ENCODE measurements at places on chromosomes 11 and 22.

DNA sequence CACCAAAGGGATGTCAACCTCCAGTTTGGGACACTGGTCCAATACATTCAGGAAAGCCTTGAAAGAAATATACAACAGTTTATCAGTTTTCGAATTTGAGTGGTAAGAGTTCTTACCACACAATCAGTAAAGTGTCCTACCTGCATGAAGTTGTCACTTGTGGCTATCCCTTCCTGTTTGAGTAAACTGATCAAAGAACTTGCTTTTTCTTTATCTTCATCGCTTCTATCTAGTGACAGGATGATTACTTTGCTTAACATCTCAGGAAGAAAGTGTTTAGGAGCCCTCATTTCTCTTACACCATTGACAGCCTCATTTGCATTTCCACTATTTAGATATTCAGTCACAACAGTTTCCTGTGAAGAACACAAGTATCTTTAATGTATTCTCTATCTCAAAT lies 8.4 kb downstream of the EIF4G2 start:
- no peak for DNase-seq

- no peak for DNase-seq
These were observed 50.5 kb upstream of the WNT7B start for GRCh38 chr22:46027211-46028105.

GRCh38 chr22:40401981-40402406 lies 31.6 kb downstream of the SGSM3 start:
- DNase-seq = no peak

GRCh38 chr11:11568651-11569229 lies 53.1 kb downstream of the GALNT18 start:
- DNase-seq = no peak

DNA sequence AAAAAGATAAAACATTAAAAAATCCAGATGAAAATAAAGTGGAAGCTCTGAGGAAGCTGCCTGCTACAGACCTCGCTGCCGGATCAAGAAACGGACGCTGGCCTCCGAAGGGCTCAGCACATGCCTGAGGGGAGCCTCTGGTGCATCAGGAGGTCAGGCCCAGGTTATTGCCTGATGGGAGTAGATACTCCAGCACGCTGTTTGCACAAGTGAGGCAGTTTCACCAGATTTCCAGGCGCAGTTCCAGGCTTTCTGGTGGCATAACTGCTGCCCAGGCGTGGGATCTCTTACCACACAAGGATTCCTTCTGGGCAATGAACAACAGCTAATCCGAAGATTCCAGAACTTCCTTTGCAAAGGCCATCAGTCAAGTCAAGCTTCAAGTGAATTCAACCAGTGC lies 154.2 kb downstream of the MPPED1 start:
- no peak for DNase-seq

- no peak for DNase-seq
These were observed 20.0 kb downstream of the MICAL2 start for GRCh38 chr11:12130180-12130980.

GRCh38 chr22:18056161-18056666 lies 21.6 kb upstream of the PEX26 start:
- no peak for DNase-seq

- no peak for DNase-seq
These were observed 6.9 kb upstream of the POLDIP3 start for GRCh38 chr22:42621505-42622002.

DNA sequence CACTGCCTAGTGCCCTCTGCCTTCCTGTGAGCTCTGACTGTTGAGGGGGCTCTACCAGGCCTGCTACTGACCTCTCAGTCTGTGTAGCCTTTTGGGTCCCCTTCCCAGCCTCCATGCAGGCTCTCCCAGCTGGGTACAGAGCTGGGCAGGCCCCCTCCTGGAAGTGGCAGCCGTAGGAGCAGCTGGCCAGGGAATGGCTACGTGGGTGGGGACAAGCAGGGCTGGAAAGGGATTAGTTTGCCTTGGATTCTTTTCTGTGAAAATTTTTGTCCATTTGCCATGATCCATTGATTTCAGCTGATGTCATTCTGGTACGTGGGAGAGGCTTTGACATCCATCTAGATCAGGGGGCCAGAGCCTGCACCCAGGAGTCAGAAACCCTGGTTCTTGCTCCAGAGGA lies 23.9 kb upstream of the NECTIN1 start:
- no peak for DNase-seq

DNA sequence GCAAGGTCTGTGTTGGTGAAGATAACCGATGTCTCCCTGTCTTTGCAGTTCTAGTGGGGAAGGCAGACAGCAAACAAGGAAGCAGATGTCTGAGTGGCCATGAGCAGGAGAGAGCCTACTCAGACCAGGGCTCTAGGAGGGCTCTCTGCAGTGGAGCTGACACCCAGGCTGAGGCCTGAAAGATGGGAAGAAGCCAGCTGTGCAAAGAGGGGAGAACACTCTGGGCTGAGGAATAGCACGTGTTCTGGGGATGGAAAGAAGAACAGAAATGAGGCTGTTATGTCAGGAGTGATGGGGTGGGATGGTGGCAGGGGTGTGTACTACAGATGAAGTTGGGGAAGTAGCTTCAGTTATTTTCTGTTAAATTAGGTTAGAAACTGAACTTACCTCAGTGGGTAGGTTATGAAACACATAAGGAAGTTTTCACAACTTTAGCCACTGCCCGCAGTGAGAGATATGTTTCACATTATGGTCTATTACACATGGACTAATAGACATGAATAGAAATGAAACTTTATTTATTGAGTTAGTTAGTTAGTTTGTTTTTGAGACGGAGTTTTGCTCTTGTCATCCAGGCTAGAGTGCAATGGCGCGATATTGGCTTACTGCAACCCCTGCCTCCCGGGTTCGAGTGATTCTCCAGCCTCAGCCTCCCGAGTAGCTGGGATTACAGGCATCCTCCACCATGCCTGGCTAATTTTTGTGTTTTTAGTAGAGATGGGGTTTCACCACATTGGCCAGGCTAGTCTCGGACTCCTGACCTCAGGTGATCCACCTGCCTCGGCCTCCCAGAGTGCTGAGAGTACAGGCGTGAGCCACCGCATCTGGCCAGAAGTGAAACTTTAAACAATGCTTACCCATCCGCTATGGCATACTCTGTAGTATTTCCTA lies 7.8 kb downstream of the DCPS start:
- no peak for DNase-seq

DNA sequence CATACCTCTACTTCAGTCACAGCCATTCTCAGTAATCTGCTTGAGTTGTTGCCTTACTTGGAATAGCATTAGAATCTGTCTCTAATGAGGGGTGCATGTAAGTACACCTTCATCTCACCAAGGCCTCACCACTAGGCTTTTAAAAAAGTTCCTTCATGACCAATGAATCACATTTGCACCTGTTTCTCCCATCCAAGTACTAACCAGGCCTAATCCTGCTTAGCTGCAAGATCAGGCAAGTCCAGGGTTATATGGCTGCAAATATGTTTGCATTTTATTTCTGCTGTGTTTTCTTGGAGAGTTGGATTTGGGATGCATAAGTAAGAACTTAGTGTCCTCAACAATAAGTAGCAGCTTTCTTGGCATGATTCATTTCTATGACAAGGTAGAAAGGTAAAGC lies 66.9 kb downstream of the BBOX1 start:
- no peak for DNase-seq

GRCh38 chr22:24303007-24303406 lies 32.4 kb downstream of the SPECC1L start:
- DNase-seq = no peak

DNA sequence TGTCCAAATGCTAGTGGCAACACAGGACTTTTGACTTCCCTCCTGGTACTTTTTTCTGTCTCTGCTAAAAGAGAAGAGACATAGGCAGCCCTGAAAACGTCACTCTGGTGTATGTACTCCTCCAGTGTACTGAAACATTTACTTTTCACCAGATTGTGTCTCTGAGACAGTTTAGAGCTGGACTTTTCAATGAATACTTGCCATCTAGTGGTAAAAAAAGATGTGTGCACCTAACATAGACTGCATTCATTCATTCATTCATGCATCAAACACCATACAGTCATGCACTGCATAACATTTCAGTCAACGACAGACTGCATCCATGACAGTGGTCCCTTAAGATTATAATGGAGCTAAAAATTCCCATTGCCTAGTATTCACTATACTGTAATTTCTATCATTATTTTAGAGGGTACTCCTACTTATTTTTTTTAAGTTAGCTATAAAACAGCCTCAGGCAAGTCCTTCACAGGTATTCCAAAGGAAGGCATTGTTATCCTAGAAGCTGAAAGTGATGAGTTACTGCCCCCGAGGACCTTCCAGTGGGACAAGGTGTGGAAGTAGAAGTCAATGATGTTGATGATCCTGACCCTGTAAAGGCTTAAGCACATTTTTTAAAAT lies 186.2 kb downstream of the SPON1 start:
- DNase-seq = no peak

- DNase-seq = no peak
These were observed 1410.8 kb downstream of the TBC1D22A start for GRCh38 chr22:48173061-48173772.

DNA sequence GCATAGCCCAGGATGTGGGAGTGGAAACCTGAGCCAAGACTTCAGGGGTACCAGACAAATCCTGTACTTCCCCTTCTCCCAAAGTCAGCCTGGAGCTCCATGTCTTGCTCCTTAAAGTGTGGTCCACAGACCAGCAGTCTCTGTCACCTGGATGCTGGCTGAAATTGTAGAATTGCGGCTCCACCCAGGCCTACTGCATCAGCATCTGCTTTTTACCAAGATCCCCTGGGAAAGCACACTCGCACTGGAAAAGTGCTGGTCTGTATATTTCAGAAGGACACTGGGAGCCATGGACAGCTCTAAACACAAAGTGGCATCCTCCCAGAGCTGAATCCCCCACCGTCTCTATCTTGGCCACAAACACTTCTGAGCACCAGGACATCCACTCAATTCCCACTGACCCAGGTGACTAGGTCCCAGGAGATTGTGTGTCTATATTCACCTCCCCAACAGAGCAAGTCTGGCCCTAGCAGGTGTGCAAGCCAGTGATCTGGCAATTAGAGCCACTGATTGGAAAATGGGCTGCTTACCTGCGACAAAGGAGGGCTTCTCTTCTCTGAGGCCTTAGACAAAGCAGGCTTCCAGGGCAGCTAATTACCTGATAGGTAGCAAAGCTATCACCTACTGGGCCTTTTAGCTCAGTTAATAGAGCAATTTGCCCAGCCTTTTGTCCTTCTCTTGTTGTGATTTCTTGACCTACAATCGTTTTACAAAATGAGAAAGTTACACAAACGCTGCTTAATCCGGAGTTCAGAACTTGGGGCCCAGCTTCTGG lies 443.3 kb downstream of the MN1 start:
- DNase-seq = no peak

- DNase-seq = no peak
These were observed 412.4 kb downstream of the BUD13 start for GRCh38 chr11:116360221-116360941.

- no peak for DNase-seq
These were observed 68.5 kb upstream of the PARVG start for GRCh38 chr22:44112191-44112590.

- DNase-seq = no peak
These were observed 11.5 kb downstream of the P2RX3 start for GRCh38 chr11:57349491-57350274.

- no peak for DNase-seq
These were observed 148.1 kb downstream of the FBXO7 start for GRCh38 chr22:32622744-32623110.

GRCh38 chr11:126696982-126697381 lies 303.6 kb downstream of the KIRREL3 start:
- no peak for DNase-seq

DNA sequence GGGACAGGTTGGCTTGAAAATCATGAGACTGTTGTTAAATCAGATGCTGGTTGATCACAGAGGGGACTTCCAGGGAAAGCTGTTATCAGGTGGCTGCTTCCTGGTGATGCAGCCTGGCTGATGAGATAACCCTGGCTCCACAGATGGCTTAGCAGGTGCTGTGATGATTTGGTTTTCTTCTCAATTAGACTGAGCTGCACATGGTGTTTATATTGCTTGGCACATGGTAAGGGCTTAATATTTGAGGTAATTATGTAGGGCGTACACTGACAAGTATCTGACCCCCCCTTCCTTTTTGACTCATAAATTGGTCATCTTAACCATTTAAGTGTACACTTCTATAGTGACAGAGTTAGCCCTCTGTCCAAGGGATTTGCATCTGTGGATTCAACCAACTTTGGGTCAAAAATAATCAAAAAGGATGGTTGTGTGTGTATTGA lies 7.0 kb downstream of the RPS3 start:
- no peak for DNase-seq

GRCh38 chr22:43474161-43475101 lies 62.6 kb downstream of the MPPED1 start:
- no peak for DNase-seq

DNA sequence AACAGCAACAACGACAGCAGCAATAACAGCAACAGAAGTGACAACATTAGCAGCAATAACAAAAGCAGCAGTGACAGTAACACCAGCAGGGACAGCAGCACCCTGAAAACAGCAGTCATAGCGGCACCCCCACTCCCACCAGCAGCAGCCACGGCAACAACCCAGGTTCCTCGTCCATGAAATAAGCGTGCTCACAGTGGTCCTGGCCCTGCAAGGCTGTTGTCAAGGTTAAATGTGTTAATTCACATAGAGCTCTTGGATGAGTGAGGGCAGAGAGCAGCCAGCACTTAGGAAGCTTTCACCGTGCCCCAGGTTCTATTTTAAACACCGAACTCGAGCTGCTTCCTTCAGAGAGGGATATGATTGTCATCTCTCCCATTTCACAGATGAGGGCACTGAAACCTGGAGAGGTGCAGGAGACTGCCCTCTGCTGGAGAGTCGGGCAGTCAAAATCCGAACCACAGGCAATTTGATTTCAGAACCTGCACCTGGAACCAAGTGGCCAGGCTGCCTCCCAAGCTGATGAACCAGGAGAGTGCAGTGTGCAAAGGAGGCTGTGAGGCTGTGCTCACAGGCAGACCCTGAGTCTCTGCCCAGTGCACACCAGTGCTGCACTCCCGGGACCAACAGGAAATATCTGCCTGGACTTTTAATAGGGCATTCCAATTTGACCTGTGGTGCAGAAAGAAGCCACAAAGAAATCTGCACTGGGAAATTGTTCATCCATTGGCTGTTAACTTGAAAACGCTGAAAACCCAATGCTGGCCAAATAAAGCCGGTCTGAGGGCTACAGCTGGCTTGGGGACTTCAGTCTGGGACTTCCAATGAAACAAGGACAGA lies 22.9 kb upstream of the FGF3 start:
- DNase-seq = no peak
